ENCODE measurements at places on chromosomes 1 and 21.

GRCh38 chr1:3246251-3246650 is 177.2 kb downstream of the PRDM16 start:
- DNase-seq, result no peak

DNA sequence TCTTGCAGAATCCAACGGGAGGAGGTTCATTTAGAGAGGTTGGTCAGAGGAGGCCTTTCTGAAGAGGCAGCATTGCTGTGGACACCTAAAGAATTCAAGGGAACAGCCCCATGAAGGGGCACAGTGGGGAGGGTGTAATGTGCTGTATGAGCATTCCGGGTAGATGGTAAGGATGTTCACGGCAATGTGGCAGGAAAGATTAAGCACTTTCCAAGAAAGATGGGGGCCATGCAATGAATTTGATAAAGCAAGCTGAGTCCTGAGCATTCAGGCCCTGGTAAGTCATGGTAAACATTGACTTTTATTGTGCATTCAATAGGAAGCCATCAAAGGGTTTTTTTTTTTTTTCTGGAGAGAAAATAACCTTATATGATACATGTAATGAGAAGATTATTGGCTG is 166.6 kb downstream of the GREM2 start:
- no peak for DNase-seq

DNA sequence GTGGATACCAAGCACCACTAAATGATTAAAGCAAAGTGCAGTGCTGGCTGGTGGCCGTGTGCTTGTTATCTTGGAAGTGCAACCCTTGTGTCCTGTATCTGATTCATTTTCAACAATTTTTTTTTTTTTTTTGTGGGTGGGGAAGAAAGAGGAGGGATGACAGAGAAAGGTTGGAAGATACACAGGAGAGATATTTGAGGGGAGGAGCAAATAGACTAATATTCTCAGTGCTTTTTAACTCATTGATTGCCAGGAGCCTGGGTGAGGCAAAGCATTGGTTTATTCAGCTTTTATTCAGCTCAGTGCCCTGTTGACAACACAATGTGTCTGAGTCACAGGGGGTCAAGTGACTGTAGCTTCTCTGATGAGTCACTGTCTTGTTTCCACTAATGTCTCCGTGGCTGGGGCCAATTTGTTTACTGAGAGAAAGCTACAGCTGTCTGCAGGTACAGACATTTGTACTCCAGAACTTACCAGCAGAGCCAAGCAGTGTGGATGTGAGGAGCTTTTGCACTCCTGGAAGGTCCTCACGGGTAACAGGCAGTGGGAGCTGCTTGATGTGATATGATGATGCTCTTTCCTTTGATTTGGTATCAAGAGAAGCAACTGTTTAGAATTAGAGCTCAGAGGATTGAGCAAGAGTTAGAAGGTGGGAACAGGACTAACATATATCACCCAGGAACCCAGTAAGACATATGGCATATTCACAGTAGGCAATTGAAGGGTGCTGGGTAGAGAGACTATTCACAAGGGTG is 23.6 kb upstream of the DNM3 start:
- DNase-seq, result no peak

DNA sequence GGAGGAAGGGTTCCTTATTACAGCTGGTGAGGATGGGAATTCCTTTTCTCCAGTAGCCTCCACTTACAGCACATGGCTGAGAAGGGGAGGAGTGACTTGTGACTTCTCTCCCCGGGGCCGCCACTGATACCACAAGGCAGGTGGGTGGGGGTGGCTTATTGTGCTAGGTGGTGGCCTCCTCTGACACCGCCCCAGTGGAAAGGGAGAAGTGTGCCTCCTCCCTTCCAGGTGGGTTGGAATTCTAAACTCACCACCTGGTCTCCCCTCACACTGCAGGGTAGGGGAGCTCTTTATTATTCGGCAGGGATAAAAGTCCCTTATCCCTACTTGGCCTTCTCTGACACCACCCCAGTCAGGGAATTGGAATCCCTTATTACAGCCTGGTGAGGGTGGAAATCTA is 89.5 kb downstream of the CCDC30 start:
- no peak for DNase-seq

DNA sequence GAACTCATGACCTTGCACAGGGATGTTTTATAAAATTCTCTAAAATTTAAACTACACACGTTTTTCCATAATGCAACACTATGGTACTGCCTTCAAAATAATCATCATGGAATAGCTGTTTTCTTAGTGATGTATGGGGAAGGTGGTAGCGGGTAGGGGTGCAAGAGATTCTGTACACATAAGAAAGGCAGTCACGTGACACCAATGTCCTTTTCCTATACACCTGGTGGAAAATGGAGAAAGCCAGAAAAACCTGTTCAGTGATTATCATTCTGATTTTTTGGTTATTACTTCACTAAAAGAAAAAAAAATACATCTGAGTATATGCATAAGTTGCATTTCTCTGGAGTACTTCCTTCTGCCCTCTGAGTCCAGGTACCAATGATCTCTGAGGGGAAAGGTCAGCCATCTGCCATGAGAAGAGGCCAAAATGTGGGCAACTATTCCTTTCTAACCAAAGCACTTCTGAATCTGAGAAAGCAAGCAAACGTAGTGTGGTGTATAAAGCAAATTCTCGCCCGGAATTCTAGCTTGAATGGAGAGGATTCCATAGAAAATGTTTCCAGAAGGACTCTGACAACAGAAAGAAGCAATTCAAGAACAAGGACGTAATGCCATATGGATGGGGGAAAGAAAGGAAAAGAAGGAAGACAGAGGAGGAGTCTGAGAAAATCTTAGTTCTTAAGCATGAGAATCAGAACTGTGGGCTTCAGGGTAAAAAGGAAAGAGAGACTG is 137.3 kb downstream of the RERE start:
- no peak for DNase-seq

- no peak for DNase-seq
These were observed 364.6 kb upstream of the PROX1 start for GRCh38 chr1:213623064-213623581.

GRCh38 chr21:44496564-44497550 is 41.5 kb downstream of the LRRC3 start:
- no peak for DNase-seq

DNA sequence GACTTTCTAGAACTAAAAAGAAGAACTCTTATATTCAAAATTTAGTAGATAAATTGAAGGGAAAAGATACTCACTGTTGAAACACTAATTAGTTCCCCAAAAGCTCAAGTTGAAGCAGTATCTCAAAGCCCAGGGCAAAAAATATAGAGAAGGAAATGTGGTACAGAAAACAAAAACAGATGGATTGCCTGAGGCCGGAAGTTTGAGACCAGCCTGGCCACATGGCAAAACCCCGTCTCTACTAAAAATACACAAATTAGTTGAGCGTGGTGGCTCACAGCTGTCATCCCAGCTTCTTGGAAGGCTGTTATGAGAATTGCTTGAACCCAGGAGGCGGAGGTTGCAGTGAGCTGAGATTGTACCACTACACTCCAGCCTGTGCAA is 36.0 kb downstream of the FAM177B start:
- no peak for DNase-seq

DNA sequence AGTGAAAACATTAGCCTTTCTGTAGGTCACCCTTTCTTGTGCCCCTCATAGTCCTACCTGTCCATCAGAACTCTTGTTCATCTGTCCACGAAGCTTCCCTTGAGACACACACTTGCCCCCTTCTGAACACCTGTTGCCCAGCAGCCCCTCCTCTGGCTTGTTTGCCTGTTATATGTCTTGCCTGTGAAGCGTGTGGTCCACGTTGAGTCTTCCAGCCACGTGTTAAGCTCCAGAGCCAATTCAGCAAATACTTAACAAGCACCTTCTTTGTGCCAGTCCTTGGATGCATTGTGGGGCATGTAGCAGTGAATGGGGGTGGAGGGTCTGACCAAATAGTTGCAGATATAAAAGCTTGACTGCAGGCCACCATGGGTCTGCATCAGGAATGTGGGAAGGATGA is 66.6 kb downstream of the MAN1C1 start:
- DNase-seq, result no peak

- DNase-seq, result no peak
These were observed 83.2 kb upstream of the RHOU start for GRCh38 chr1:228652116-228652515.

DNA sequence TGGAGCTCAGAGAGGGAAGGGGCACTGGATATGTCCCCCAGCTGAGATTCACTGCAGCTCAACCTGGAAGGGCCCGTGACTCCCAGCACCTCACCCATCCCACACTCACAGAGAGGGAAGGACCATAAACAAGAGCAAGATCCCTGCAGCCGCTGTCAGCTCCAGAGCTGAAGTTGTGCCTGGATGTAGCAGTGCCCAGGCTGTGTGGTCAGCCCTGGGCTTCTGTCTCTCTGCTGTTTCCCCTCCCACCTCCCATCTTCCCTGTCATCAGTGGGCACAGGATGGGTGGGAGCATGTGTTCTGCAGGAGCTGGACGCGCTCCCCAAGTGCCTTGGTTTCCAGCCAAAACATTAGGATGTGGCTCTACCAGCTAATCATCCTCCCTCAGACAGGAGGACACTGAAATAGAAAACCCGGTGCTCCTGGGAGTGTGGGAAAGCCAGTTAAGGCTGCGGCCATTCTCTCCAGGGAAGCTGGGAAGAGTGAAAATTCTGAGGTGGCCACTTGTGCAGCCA is 282.7 kb downstream of the NPHP4 start:
- no peak for DNase-seq

- no peak for DNase-seq
These were observed 23.6 kb downstream of the GADD45A start for GRCh38 chr1:67708606-67709005.

- no peak for DNase-seq
These were observed 564.3 kb upstream of the NEGR1 start for GRCh38 chr1:72846476-72847278.
